ENCODE measurements at places on chromosomes 2 and 18. TPM values are rescaled to one million over a fixed set of nuclear protein-coding genes. Genes with fewer than 3 reads are reported as not detected.

RAB1A gene
- 183 TPM for total RNA-seq

CACNB4 gene
- total RNA-seq = 6.0 TPM

C1QL2 gene
- not detected for total RNA-seq

KANSL3 gene
- total RNA-seq = 32.6 TPM

DHX57 gene
- total RNA-seq = 13.6 TPM

CFC1 gene
- total RNA-seq = not detected

ADD2 gene
- 0.15 TPM for total RNA-seq

KLHL14 gene
- total RNA-seq = not detected

TRIM43 gene
- total RNA-seq = not detected

GRCh38 chr18:61466736-61467135, 133.5 kb downstream of the CDH20 start:
- no peak for DNase-seq

DNA sequence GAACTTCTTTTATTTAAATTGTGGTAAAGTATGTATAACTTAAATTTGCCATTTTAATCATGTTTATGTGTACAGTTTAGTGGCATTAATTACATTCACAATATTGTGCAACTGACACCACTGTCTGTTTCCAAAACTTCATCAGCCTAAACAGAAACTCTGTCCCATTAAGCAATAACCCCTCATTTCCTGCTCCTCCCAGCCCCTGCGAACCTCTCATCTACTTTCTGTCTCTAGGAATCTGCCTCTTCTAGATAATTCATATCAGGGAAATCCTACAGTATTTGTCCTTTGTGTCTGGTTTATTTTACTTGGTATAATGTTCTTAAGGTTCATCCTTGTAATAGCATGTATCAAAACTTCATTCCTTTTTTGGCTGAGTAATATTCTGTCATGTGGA, 75.1 kb downstream of the BOLA3 start:
- DNase-seq = no peak

- DNase-seq = no peak
Measured at GRCh38 chr2:16077601-16078000, 137.3 kb downstream of the MYCN start.

DNA sequence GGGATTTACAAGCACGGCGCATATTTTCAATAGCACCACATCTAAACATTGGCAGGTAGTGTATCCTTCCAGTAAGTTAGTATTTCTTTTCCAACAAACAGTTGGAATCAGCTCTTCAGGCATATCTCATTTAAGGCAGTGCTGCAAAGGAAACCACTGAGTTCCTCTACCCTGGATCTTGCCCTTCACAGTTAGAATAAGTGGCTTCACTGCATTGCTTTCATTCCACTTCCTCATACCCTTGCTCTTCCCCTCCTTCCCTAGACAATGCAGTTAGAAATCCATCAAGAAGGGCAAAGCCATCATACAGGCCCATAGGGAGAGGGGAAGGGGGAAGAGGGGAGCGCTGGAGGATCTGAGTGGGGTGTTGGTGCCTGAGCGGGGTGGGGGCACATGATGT, 173.7 kb downstream of the FBXO15 start:
- no peak for DNase-seq

DNA sequence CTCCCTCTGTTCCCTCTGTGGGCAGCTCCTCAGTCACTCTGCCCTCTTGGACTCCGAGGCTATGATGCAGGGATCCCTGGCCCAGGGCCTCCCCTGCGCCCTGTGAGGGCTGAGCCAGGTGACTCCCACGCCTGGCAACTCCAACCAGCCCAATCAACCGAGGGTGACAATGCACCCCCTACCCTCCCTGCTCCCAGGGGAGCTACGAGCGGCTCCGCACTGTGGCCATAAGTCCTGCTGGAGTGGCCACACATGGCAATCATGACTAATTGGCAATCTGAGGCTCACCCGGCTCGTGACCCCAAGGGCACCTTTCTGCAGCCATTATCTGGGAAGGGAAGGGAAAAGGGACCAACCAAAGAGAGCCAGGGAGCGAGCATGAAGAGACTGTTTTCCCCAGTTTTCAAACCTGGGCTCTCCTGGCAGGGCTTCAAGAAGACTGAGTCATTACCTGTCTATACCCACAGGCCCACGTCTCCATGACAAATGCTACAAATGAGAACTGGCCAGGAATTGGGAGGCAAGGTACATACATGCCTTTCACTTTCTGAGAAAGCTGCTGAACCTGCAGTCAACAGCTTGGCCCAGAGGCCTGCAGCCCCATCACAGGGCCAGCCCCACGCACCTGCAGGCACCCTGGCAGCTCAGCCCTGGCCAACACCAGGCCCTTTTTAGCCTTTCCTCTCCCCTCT, 45.1 kb downstream of the RPL31 start:
- no peak for DNase-seq

GRCh38 chr2:233068762-233069418, 8.7 kb downstream of the INPP5D start:
- peak; percentile 28 for DNase-seq

DNA sequence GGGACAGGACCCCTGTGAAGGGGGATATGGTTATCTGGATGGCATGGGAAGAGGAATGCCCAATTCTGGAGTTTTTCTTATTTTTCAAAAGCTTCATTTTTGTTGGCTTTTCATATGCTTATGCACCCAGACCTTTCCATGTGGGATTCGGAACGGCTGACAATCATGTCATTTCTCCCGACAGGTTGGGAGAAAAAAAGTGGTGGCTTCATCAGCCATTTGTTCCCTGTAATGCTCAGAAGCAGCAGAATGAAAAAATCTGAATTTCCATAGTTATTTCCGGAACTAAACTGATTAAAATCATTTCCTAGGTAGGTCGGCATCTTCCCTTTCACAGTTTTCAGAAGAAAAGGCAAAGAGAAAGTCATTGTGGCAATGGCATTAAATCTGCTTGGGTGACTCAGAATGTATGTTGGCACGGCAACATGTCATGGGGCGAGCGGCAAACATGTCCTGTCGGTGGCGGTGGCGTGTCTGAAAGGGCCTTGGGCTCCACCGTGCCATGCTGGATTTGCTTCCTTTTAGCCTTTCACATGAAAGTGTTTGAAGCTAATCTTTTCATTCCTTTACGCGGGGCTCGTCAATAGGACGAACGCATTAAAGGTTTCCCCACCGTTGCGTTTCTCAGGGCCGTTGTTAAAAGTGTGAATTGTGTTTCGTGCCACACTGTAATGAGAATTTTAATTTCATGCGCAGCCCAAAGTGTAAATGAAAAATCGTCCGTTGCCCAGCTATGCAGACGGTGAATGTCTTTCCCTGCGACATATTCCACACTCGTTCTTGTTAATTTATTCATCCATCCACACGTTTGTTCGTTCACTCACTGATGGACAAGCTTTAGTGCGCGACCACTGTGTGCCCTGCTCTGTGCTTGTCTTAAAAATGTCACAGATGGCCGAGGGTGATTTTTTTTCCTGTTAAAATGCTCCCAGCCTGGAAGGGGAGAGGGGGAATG, 18.5 kb downstream of the ACKR3 start:
- no peak for DNase-seq

DNA sequence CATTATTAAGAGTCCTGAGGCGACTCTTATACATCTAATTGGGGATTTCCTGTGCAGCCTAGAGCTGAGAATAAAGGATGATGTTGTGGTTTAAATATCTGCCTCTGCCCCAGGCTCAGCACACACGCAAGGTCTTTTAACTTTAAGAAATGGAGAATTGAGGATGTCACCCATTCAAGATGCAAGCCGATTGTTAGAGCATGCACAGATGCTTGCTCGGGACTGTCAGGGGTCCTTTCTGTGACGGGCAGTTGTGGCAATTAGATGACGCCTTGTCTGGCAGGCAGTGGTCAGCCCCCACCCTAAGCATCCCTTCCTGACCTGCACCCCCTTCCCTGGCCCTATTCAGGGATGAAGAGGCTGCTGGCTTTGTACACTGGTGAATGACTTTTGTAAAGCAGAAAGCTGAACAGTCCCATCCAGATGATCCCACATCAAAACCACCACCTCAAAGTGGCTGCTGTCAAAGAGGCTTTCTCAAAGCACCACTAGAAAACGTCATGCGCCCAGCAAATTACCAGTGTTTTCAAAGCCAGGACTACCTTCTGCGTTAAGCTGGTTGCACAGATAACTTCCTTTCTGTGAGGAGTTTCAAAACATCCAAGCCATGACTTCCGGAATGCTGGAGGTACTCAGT, 23.7 kb downstream of the FAM178B start:
- DNase-seq = no peak

DNA sequence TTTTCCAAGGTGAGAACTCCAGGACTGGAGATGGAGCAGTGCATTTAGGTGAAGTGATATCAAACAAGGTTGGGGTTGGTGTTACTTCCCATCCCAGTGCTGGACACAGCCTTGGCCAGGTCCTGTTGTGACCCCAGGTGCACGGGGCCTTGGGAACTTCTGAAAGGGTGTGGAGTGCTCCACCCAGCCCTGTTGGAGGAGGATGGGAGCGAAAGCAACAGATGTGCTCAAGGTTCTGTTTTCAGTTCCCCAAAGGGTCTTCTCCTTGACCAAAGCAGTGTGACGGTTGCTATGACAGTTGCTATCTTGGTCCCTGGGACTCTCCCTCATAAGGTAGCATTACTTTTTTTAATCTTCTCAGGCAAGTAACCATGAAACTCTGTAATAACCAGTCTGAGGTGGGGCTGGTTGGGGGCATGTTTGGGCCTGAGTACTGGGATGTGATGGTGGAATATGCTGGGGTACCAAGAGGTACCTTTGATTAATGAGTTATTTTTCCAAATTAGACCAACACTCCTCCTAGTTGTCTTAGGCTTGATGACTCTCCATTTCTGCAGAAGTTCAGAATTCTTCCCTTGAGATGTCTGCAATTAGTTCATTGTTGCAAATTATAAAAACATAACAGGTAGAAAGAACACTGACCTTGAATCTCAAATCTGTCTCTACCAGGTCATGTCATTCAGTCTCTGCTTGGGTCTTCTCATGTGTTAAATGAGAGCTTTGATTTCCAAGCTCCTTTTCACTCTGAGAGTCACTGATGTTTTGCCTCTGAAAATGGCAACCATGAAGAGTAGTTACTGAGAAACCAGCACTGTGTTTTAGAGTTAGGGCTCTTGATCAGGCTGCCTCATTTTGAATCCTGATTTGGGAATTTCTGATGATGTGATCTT, 154.5 kb downstream of the RPIA start:
- no peak for DNase-seq

DNA sequence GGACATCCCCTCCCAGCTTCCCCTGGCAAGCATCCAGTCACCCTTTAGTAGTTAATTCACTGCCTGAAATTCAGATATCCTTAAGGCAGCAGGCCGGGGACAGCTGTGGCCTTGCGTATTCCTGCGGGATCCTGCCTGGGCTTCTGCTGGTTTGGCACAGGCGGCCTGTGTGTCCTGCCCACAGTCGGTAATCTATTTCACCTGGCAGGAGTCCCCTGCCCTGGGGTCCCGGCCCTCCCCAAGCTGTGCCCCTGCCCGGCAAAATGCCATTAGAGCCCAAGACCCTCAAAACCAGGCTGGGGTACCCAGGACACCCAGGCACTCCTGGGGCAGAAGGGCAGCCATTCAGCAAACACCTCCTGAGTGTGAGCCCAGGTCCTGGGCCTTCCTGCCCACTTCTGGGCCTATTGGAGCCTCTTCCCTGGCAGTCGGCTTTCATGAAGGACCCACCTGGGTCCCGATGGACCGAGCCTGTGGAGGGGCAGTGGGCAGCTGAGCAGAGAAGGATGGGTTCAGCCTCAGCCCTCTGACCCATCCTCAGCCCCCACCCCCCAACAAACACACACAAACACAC, 11.6 kb downstream of the CROCC2 start:
- no peak for DNase-seq

- DNase-seq = no peak
Measured at GRCh38 chr2:111117598-111118480, 2.9 kb upstream of the BCL2L11 start.

- no peak for DNase-seq
Measured at GRCh38 chr18:24243677-24244076, 104.8 kb downstream of the CABYR start.

DNA sequence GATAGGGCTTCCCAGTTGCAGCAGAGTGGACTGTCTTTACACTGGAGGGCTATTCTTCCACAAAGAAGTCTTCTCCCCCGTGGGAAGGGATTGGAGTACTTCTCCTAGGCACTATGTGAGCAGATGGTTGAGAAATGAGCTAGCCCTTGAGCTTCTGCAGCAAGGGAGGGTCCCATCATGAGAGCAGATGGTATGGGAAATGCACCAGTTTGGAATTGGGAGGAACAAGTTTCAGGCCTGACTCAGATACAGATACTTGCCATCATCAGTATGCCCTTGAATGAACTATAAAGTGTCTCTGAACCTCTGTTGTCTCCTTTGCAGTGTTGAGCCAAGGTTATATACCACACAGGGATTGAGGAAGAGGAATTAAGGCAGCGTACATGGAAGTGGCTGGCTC, 757.4 kb downstream of the RNF144A start:
- DNase-seq = no peak

DNA sequence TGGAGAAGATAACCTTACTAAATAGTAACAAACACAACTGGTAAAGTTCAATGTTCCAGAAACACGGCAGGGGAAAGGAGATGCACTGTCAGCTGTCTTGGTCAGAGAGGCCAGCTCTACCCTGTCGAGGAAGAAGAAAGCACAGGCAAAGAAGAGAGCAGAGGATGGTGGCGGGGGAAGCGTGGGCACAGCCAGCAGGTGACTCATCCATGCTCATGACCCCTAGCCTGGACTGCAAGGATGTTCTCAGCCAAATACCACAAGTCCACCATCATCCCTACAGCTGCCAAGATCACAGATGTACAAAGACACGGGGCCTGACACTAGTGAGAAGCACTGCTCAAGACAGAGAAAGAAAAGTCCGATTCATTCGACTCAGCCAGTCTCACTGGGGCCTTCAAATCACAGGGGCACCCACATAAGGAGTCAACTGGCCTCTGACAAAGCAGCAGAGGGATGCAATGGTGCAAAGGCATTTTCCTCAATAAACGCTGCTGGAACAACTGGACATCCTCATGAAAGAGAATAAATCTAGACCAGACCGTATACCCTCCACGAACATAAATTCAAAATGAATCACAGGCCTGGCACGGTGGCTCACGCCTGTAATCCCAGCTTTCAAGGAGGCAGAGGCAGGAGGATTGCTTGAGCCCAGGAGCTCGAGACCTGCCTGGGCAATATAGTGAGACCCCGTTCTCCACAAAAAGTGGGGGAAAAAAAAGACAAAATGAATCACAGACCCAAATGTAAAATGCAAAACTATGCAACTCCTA, 5.6 kb downstream of the DTYMK start:
- DNase-seq = no peak

- peak; percentile 26 for DNase-seq
Measured at GRCh38 chr2:8598295-8599165, 83.3 kb upstream of the ID2 start.

- DNase-seq = peak; percentile 82
Measured at GRCh38 chr2:240983361-240983995, 14.9 kb upstream of the SNED1 start.
